ENCODE measurements at places on chromosomes 6 and 20. TPM values are rescaled to one million over a fixed set of nuclear protein-coding genes. Genes with fewer than 3 reads are reported as not detected.

Gene TRIM40
- total RNA-seq: not detected

DNA sequence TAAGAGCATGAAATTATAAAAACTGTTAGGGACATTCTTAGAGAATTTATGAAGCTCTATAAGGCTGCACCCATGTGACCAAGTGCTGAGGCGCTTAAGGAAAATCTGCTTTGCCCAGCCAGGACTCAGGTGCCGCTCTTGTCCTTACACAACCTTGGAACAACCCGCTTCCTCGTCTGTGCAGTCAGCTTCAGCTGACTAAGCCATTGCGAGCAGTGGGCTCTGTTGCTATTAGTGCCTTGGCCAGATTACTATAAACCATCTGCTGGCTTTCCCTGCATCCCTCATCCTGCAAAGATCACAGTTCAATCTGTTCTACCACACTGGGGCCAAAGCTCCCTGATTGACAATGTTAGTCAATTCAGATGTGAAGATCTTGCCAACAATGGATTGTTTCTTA, 89.1 kb upstream of the E2F3 start:
- DNase-seq: no peak

- DNase-seq: no peak
Observed at GRCh38 chr20:25056690-25057233, 1.2 kb downstream of the ACSS1 start.

DNA sequence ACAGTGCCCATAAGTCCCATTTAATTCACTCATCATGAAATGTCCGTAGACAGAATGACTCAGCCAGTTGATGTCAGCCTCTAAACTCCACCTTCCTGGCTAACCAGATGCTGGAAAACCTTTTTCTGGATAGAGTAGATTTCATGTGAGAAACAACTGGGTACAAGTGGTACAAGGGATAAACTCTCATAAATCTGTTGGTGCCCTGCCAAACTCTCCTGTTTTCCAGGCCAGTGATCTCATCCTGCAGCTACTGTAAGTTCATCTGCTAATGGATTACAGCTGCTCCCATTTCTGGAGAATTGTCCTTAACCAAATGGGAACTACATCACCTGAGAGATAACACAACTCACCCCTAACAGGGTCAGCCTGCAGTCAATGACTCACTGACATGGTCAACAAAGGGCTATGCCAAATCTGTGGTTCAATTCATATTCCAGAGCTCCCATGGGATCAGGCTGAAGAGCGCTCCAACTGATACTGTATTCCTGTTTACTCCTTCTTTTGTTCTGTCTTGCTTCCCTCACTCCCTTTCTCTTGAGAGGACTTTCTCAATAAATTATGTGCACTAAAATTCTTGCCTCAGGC, 210.1 kb upstream of the HDDC2 start:
- DNase-seq: peak; percentile 38

DNA sequence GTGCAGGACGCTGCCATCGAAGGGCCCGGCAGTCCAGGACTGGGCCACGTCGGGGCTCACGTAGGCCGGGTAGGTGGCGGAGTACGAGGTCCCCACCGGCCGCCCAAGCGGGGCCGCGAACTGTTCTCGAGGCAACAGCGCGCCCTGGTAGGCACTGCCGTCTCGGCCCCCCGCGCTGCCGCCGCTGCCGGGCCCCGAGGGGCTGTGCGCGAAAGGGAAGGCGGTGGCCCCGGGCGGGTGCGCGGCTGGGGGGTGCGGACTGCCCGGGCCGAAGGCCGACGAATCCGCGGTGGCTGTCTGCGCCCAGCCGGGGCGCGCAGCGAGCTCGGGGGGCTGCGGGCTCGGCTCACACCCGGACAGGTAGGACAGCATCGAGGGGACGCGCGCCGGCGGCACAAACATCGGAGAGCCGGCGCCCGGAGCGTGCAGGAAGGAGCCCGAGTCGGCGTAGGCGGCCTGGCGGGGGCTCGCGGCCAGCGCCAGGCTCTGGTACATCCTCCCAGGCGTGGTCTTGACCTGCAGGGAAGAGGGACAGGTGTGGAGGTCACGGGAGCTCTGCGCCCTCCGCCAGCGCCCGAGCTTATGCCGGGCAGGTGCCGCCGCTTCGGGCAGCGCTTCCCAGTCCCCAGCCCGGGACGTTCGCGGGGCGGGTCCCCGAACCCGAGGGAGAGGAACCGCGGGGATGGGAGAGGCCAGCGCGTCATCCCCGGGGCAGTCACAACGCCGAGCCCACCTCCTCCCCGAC, 596 bp downstream of the GATA5 start:
- DNase-seq: no peak

DNA sequence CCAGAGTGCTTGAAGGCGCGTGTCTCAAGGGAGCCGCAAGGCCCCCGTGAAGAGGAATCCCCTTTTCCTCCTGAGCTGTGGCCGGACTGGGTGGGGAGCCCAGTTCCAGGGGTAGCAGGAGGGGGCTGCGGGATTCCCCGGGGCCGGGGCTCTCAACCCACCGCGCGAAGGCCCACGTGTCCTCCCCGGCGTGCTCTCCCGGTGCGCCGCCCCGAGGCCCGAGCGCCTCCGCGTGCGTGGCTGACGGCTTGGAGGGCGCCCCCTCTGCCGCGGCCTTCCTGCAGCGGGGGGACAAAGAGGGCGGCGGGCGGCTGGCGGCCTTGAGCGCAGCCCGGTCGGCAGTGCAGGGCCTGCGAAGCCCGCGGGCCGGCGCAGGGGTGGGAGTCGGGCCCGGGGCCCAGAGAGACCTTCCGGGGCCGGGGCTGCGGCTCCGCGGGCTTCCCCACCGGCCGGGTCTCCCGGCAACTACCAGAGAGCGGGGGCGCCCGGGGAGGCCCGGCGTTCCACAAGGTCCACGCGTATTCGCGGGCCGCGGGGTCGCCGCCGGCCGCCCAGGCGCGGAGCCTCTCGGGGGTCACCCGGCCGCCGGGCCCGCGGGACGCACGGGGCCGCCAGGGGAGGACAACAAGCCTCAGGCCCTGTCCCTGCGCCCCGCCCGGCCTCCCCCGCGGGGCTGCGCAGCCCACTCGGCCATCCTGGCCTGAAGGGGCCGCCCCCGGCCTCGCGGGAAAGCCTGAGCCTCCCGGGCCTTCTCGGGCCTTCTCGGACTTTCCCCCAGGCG, at the start of gene FAM217A:
Gene FAM217A, minus strand, starts transcription at position 447 of the 781 bp plus-strand sequence. CDS start 1,723 bp downstream, outside the sequence.
- no peak for DNase-seq

DNA sequence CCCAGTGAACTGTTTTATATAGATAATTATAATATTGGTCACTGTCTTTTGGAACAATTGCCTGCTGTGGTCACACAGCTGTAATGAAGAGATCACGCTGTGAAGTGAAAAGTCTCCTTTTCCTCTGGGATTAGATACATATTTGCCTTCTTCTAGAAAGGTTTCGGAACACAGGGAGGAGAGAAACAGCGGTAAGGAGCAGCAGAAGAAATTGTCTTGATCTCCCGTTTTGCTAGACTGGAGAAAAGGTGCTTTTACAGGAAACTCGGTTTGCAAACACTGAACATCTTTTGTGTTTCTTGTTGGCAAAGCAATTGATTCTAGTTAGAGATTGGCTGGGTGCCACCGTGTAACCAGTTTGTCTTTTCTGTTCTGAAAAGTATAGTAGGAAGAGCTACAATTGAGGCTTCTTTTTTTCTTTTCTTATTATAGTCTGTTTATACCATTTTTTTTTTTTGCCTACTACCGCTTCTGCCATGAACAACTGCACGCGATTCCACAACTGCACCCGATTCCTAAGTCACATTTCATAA, 404.1 kb upstream of the ID4 start:
- no peak for DNase-seq

DNA sequence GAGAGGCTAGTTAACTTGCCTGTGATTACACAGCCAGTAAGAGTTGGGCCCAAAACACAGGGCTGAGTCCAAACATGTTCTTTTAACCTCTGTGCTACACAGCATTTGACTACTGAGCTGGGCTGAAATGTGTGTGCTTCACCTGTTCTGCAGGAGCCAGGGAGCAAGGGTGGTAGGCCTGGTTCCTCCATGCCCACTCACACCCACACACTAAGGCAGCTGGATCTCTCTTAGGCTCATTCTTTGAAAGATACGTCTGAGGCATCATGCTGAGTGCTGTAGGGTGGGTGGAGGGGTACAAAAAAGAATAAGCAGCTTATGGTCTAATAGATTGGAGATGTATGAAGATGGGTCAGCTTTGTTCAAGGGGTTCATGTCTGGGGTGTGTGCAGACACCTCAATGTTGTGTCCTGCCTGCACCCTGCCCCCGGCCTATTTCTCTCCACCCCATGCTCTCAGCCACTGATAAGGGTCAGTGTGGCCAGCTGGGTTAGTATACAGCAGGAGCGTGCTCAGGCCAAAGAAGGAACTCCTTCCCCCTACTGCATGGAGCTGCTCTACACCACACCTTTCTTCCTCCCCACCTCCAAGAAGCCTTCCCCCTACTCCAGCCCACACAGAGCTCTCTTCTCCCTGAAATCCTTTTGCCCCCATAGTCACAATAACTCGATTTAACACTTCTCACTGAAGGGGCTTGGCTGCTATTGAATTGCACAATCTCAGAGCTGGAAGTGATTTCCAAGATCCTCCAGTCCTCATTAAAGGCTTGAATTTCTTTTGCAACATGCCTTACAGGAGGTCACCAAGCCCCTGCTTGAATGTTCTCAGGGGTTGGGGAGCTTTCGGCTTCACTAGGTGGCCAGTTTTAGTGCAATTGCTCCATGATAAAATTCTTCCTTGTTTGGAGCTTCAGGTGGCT, 3.4 kb downstream of the PPP2R5D start:
- no peak for DNase-seq

GRCh38 chr6:87397656-87398055, 10.1 kb upstream of the CFAP206 start:
- DNase-seq: no peak

Gene RBM24
- total RNA-seq: 4.2 TPM

DNA sequence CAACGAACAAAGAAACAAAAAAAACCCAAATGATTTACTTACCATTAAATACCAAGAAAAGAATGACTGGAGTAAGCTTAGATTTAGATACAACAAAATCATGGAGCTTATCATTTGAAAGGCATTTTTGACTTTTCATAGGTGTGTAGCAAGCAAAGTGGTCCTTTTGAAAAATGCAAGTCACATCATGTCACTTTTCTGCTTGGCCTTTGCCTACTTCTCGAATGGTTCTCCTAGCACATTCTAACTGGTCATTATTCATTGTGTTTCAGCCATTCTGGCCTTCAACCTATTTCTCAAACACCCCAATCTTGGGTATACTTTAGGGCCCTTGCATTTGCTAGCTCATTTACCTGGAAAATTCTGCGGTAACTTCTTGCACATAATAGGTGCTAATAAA, 22.6 kb downstream of the ASXL1 start:
- no peak for DNase-seq

DNA sequence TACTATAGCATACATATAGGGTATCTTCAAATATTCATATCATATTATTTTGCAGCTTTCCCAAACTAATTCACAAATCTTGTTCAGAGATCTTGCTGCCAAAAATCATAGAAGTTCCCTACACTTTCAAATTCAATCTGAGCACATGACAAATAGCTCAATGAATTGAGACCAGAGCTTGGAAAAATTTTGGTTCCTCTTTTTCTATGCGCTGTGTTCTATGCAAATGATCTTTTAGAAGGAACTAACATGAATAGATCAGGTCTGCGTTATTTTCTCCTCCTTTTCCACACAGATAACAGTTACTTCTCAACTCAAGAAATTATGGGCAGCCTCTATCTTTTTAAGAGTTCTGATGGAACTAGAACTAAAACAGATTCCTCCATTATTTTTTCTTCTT, 316.3 kb downstream of the ARHGAP18 start:
- no peak for DNase-seq

GRCh38 chr6:17768881-17769280, 62.2 kb upstream of the NUP153 start:
- peak; percentile 12 for DNase-seq

Gene ARMH2
- not detected for total RNA-seq

DNA sequence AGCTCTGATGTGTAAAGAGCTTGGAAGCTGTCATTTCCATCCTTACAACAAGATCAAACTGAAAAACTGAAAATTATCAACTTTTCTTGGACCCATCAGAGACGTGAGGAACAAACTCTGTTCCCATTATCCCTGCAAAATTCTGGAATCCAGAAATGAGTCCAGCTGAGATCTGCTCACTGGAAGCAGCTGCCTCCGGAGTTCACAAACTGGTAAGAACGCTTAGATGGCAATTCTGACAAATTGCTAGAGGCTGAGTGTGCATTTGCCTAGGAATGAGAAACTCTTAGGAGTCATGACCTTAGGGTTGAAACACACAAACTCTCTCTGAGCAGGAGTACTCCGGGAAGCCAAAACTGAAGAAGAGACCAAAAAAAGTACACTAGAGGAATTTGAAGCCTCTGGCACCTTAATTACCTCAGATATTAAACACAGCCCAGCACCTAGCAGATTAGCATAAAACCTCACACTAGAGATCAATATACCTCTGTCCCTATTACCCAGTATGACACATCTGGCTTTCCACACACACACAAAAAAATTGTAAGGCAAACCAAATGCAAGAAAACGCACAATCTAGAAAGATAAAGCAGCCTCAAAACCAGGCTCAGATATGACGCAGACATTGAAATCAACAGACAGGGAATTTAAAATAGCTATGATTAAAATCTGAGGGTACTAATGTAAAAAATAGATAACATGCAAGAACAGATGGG, 233.5 kb upstream of the SGK1 start:
- no peak for DNase-seq

- DNase-seq: no peak
Observed at GRCh38 chr6:165641672-165642156, 21.3 kb downstream of the PDE10A start.

DNA sequence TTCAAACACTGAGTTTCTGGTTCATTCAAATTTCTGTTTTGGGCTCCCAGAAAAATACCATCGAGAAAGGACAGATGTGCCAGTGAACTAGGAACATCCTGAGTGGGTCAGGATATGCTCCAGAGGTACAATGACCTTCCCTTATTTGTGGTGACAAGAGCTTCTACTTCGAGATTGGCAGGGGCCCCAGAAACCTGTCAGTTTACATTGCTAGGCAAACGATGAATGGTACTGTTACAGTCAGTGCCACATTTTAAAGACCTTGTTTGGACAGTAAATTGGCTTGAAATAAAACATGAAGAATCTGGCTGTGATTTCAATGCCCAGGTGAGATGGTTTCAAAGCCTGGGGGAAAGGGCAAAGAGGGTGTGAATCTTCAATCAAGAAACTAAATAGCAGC, 454.5 kb upstream of the ID4 start:
- DNase-seq: no peak

- peak; percentile 31 for DNase-seq
Observed at GRCh38 chr6:152124429-152125074, 317.1 kb downstream of the ESR1 start.

Gene C20orf141
- total RNA-seq: not detected

DNA sequence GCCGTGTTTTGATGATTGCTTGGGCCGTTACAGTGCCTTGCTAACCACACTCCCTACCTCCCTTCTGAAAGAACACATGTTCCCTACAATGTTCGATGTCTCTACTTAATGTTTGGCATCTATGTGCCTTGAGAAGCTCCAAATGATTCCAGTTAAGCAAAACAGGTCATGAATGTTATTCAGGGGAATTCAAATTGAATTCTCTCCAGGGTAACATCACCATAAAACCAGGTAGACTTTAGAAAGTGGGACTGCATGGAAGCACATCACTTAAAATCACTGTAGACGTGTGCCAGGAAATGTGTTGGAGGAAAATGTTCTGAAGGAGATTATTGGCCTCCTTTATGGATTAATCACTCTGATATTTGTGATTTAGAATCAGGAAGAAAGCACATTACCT, 128.1 kb downstream of the ADAT2 start:
- no peak for DNase-seq

Gene MYH7B
- total RNA-seq: 0.04 TPM

Gene DEFB124
- not detected for total RNA-seq

Data from kidney epithelial cell (primary cell).